ENCODE measurements at places on chromosomes 5 and 9.

DNA sequence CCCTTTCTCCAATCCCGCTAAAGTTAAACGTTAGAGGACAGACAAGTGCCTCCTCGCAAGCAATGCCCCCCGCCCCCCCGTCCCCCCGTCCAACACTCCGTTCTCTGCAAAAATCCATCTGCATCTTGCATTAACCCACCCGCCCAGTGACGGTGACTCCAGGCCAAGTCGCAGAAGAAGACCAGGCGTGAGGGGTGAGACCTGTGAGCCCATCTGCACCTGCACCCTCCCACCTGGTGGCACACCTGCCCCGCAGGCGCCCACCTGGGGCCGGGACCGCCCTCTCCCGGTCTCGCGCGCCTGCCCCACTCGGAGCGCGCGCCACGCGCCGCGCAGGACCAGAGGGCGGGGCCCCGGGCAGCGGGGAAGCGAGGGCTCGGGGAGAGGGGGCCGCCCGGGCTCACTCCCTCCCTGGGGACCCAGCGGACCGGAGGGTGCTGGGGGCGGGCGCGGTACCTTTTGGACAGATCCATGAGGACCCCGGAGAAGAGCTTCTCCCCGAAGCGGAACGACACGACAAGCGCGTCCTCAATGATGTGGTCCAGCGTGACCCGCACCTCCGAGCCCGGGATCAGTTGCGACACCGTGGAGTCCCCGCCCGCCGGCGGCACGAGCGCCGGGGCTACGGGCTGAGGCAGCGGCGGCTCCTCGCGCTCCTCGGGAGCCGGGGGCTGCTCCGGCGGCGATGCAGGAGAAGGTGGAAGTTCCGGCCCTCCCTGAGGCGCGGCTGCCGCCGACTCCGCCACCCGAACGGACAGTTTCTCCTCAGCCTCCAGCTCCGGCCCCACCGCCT is 705 bp downstream of the PWWP2A start:
- DNase-seq, result peak; percentile 13

DNA sequence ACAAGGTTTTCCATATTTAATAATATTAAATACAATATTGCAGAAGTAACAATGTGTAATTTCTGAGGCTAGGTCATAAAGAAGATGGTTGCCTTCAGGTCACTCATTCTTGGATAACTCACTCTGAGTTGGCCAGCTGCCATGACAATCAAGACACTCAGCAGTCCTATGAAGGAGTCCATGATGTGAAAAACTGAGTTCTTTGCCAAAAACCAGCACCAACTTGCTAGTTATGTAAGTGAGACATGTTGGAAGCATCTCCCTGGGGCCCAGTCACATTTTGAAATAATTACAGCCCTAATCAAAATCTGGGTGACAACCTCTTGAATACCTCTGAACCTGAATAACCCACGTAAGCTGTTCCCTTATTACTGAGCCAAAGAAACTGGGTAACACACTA is 453.2 kb downstream of the CDH18 start:
- DNase-seq, result no peak

GRCh38 chr5:135930029-135930948 is 24.5 kb downstream of the LECT2 start:
- no peak for DNase-seq

GRCh38 chr9:119881898-119882297 is 512.7 kb upstream of the BRINP1 start:
- DNase-seq, result no peak

DNA sequence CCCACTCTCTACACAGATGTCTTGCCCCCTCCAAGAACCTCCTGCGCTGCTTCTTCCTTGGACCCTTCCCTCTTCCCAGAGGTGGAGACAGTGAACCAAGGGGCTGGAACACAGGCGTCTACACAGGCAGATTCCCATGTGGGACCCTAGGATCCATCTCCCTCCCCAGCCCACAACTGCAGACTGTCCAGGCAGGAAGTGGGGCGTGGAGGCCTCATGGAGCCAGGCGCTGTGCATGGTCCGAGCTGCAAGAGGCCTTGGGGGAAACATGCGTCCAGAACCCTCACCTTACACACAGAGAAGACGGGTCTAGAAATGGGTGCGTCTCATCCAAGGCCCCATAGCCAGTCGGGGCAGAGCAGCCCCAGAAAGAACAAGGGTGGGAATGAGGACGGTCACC is 117.5 kb downstream of the VAV2 start:
- no peak for DNase-seq

DNA sequence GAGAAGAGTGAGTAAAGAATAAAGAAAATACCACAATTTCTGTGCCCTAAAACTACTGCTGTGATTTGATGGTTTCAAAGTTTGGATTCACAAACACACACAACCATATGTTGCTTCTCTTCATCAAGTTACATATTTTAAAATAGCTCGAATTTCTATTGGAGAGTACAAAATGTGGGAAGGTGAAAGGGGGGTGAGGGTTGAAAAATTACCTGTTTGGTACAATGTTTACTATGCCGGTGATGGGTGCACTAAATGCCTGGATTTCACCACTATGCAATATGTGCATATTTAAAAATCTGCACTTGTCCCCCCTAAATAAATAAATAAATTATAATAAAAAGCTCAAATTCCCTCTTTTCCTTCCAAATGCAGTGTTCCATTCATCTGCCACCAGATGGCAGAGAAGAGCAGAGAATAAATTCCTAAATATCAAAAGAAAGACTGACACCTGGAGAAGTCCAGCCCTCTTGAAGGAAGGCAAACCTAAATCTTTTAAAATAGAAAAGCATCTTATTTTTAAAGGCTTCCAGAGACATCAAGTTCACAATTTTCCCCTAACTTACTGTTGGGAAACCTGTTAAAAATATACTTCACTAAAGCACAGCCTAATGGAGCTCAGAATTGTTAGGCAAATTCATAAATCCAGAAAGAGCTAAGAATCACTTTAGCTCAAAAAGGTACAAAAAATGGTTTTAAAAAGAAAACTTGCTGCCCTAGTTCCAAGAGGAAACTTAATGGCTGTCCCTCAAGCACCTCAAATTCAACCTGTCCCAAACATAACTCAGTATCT is 24.8 kb upstream of the HNRNPA0 start:
- peak; percentile 68 for DNase-seq

DNA sequence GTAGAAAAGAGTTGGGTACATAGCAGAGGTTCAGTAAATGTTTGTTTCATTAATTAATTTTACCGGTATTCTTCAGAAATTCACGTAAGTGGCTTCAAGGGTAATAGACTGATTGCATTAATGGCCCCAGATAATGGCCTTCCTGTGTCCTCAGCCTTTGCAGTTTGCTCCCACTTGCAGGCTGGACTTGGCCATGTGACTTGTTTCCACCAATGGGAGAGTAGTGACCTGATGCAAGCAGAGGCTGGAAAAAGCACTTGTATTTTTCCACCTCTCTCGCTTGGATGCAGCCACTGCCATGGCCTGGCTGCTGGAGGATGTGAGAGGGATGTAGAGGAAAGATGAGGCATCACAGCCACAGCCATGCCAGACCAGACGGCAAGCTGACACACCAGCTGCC is 480.9 kb downstream of the CDK5RAP2 start:
- DNase-seq, result no peak

GRCh38 chr5:124444147-124444775 is 302.2 kb downstream of the ZNF608 start:
- DNase-seq, result no peak

DNA sequence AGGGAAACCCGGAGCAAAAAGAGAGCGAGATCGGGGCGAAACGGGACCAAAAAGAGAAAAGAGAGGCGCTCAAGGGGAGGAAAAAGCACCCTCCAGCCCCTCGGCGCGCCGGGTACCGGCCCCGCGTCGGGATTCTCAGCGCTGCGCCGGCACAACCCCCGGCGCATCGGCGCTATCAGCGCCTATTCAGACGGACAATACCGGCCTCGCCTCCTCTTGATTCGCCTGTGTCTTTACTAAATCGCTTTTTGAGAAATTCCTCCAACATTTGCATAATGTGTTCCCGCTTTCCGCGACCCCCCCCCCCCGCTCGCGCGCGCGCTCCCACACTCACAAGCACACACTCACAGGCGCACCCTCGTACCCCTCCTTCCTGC is 578 bp downstream of the LHX6 start:
- no peak for DNase-seq

DNA sequence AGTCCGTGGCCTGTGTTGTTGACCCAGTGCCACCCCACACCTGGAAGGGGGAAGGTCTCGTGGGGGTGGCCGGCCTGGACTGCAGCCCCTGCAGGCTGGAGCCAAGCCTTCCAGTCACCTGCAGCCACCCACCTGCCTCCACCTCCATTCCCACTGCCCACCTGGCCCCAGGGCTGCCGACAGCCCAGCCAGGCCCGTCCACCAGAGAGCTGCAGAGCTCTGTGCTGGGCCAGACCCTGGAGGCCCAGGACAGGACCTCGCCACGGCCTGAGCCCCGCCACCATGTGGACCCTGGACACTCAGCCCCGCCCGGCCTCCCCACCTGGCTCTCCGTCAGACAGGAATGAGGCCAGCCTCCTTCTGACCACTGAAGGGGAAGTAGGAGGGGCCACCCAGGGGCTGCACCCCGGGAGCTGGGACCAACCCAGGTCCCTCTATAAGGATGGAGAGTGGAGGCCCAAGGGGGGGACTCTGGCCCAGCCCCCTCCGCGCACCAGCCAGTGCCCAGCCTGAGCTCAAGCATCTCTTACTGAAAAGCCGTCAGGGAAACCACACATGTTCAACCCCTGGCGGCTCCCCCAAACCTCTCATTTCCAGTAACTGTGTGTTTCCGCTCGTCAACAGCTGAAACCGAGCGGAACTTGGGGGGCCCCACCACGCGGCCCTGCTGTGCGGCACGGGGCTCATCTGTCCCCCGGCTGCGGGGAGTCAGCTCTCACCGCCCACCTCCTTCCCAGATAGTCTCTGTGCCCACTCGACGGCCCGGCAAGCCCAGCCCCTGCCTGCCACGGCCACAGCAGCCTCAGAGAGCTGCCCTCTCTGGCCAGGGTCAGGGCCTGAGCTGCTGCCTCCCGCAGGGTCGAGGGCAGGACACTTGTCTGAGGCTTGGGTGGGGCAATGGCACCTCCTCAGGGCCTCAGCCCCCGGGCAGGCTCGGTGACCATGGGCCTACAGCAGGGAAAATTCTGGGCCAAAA is 12.8 kb downstream of the NOTCH1 start:
- no peak for DNase-seq

- peak; percentile 58 for DNase-seq
Measured at GRCh38 chr9:35464141-35465025, 25.5 kb upstream of the RUSC2 start.

- no peak for DNase-seq
Measured at GRCh38 chr5:147701468-147701867, 81.1 kb downstream of the JAKMIP2 start.

DNA sequence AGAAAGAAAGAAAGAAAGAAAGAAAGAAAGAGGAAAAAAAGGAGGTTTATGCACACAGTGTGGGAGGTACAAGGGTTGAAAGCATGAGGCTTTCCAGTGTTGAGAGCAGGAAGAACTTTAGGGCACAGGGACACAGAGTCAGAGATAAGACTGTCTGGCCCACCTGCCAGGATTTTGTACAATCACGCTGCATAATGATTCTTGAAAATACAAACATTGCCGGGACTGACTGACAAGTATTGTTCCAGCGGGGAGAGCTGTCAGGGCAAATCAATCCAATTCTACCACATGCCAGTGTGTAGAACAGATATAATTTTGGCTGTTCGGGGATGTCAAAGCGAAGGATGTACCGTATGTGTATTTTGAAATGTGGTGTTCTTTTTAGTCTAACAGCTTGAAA is 254.7 kb downstream of the NTRK2 start:
- no peak for DNase-seq

GRCh38 chr5:68734781-68735180 is 359.0 kb upstream of the SLC30A5 start:
- DNase-seq, result no peak

DNA sequence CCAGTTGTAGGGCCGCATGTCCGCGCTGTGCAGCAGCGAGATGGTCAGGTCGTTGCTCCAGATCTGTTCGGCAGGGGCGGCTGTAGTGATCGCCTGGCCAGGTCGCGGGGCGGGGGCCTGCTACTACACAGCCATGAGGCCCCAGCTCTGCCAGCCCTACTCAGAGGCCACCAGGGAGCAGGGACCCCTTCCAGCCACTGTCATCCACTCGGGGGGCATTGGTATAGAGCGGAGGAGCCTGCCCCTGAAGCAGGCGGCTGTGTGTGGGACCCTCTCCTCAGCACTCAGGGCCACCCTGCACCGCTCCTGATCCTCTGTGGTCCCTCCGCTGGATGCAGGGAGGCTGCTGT is 1.7 kb downstream of the FBXW5 start:
- no peak for DNase-seq

GRCh38 chr5:76269932-76270610 is 133.0 kb upstream of the IQGAP2 start:
- no peak for DNase-seq

DNA sequence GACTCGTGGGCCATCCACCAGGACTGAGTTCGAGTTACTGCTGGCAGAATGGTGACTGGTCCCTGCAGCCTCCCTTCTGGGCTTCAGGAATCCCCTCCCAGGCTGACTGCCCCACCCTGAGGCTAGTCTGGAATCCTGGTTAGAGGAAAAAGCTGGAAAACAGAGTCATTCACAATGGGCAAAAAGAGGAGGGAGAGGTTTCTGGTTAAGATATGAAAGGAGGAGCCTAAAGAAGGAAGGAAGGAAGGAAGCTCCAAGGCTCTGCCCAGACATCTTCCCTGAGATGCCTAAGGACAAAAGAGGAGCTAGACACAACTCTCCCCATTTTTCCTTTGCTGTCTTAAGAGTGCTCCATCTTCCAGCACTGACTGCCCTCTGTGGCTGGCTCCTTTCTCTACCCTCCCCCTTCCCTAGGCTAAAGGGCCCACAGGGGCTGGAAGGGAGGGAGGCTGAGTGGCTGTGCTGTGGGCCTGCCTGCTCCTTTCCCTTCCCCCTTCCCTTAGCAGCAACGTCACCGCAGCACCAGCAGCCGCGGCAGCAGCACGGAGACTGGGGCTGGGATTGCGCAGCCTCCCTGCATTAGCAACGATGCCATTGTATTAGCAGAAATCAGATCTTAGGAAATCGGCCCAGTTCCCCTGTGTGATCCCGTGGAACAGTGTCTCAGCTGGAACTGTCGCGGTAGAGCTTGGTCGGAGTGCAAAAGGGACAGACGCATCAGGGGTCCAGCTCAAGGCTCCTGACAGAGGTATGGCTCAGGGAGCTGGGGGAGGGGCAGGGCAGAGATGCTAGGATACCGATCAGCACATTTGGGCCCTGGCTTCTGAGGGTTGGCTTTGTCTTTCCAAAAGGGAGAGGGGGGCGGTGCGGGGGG is 48.7 kb downstream of the RUSC2 start:
- DNase-seq, result peak; percentile 91

GRCh38 chr9:132744881-132745755 is 74.9 kb downstream of the GTF3C4 start:
- DNase-seq, result peak; percentile 3

GRCh38 chr5:112059579-112060135 is 302.7 kb upstream of the NREP start:
- DNase-seq, result no peak
